ENCODE measurements at places on chromosomes 5 and 9.

- peak; percentile 25 for DNase-seq
These were observed 22.2 kb upstream of the SLC1A3 start for GRCh38 chr5:36584009-36584875.

GRCh38 chr9:2087500-2088313 lies 72.6 kb downstream of the SMARCA2 start:
- peak; percentile 35 for DNase-seq

- no peak for DNase-seq
These were observed 262.7 kb downstream of the CHSY3 start for GRCh38 chr5:130166839-130167490.

DNA sequence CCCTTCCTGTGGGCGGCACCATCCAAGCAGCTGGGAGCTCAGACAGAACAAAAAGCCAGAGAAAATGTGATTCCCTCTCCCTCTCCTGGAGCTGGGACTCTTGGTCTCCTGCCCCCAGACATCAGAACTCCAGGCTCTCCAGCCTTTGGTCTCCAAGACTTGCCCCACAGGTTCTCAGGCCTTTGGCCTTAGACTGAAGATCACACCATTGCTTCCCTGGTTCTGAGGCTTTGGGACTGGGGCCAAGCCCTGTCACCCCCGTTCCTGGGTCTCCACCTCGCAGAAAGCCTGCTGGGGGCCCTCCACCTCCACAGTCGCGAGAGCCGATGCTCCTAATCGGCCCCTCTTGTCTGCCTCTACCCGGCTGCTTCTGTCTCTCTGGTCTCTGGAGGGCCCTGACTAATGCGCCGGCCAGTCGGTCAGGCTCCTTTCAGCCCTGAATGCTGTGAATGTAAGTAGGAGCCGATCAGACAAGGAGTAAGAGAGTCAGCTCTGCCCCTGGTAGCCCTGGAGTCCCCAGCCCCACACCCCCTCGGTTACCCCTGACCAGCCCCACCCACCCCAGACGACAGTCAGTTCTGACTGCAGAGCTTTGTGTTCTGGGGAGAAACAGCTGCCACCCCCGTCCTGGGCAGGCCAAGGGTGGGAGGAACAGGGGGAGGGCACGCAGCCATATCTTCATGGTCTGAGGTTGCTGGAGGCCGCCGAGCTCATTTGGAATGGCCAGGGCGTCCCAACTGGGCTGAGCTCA lies 57.5 kb downstream of the VAV2 start:
- DNase-seq = no peak

GRCh38 chr9:126207256-126207655 lies 119.4 kb upstream of the MVB12B start:
- DNase-seq = no peak

Data from eye (tissue), 1 donor.